ENCODE measurements at places on chromosomes 4 and X.

- DNase-seq: no peak
These were observed 75.9 kb downstream of the SPATA18 start for GRCh38 chr4:52126966-52127365.

DNA sequence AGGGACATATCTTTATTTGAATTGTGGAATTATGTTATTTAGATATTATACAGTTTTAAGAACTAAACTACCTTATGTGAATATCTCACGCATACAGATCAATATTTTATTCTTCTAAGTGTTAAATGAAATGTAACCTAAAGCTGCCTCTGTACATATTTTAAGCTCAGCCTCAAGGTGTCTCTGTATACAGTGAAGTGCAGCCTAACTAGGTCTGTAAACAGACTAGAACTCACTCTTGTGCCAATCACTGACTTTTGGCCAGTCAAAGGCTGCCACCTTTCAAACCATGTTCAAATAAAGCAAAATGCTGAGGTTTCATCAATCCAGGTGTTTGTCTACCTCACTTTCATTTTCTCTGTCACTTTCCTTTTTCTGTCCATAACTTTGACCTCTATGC is 1074.5 kb upstream of the PRKX start:
- no peak for DNase-seq

- no peak for DNase-seq
These were observed 42.3 kb downstream of the KLF3 start for GRCh38 chr4:38706301-38706700.

DNA sequence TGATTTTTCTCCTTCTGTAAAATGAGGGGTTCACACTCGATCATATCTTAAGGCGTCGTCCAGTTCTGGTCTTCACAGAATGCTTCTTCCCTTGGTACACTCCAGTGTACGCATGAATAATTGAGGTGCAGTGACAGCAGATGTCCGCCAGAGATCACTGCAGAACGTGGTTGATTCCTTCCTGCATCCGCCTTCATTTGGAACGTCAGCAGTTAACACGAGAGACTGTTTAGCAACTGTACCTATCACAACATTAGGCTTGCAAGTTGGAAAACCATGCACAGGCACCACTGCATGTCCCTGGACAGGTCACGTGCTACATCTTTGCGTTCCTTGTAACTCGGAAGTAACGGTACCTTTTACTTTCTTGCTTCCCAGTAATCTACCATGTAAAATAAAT is 66.0 kb upstream of the GEMIN8 start:
- DNase-seq: no peak

DNA sequence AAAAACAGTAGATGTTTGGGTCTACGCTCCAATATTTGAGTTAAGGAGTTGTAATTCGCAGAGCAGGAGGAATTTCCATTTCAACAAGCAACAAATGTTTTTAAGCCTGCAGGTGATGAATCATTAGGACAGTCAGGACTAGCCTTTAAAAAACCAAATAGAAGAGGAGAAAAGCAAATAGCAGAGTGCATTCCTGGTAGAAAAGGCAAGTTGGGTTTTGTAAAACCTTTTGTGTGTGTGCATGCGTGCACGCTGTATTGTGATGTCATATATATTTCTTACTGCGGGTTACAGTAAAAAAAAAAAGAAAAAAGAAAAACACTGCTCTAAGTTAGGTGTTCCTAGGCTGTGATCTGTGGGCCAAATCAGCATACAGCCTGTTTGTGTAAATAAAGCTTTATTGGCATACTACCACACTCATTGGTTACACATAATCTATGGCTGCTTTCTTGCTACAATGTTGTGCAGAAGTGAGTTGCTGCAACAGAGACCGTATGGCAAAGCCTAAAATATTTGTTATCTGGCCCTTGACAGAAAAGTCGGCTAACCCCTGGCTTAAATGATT is 135.6 kb downstream of the MID1 start:
- no peak for DNase-seq
